AG04449 (cell line): ENCODE measurements at places on chromosomes 3 and 15.

DNA sequence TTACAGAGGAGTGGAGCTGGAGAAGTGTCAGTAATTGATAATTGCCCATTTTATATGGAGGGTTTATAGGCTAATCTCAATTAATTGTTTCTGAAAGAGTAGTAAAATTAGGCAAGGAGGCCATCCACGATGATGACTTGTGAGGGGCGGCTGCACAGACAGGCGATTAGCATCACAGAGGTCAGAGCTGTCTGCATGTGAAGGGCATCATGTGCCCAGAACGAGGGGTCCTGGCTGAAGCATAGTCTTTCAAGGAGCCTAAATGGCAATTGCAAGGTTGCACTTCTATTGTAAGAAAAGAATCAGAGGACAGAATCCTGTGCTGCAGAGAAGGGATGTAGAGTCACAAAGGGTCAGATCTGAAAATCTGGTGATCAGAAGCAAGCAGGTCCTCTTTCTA, 196.6 kb downstream of the EBLN2 start:
- DNase-seq = no peak

DNA sequence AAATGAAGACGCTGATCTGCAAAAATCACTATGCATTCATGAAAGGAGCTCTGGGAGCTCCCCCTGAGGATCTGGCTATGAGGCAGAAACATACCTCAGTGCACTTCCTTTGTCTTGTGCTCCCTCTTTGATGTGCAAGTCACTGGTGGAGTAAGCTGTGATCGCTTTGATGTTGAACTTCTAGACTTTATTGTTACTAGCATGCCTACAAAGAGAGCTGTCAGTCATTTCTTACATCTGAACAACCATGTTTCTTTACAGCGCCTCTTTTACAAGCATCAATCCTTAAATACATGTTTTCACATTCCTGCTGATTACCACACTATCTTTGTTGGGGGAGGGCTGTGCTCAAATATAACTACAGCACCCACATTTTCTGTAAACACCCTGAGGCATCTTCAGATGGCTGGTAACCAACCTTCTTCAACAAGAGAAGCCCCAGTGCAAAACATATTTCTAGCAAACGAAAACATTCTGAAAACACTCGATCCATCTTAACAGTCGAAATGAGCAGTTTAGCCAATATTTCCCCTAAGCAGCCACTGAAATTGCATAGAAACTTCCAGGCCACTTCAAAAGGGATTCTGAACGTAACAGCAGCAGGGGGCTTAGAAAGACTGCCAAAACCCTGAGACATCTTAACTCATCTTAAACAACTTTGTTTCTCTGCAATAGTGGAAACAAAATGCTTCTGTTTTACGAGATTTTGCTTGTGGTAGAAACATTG, 101.9 kb upstream of the ICE2 start:
- no peak for DNase-seq

DNA sequence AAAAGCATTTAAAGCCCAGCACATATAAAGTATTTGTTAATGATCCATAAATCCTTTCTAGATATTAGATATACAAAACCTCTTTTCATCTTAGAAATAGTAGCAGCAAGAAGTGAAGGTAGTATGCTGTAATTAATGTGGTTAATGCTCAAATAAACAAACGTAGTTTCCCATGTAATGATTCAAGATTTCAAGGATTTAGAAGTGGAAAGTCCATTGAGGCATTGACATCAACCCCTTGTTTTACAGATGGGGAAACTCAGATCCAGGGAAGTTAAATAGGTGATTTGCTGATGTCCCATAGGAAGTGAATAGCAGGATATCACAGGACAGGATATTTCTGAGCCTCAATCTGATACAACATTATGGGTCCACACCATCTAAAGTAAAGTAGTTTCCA, 47.2 kb downstream of the TSC22D2 start:
- no peak for DNase-seq

- no peak for DNase-seq
These were observed 114.5 kb downstream of the HERC1 start for GRCh38 chr15:63719281-63719680.

- DNase-seq = no peak
These were observed 211.7 kb downstream of the ABHD5 start for GRCh38 chr3:43902415-43902814.

DNA sequence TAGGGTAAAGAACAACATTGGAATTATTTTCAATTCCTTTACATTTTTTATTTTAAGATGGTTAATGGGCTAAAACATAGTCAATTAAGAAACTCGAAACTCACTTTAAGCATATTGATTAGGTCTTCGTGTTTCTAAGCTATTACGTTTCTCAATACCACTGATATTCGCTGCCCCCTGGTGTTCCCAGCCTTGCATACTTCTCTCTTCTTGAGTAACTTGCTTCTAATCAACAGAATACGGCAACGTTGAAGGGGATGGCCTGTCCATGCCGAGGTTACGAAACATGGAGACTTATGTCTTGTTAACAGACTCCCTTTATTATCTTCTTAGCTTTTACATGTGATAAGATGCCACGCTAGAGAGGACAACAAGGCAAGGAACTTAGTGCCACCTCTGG, 43.6 kb downstream of the ROBO1 start:
- no peak for DNase-seq

- no peak for DNase-seq
These were observed 66.5 kb downstream of the LRRFIP2 start for GRCh38 chr3:37107846-37108245.

DNA sequence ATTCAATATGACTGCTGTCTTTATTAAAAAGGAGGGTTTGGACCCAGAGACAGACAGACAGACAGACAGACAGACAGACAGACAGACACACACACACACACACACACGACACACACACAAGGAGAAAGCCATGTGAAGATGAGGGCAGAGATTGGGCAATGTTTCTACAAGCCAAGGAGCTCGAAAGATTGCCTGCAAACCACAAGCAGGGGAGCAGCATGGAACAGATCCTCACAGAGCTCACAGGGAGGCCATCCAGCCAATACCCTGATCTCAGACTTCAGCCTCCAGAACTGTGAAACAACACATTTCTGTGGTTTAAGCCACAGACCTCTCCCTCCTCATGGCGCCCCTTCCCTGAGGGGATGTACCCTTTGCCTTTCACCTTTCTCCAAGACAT, 35.8 kb upstream of the ABHD2 start:
- DNase-seq = peak; percentile 99

DNA sequence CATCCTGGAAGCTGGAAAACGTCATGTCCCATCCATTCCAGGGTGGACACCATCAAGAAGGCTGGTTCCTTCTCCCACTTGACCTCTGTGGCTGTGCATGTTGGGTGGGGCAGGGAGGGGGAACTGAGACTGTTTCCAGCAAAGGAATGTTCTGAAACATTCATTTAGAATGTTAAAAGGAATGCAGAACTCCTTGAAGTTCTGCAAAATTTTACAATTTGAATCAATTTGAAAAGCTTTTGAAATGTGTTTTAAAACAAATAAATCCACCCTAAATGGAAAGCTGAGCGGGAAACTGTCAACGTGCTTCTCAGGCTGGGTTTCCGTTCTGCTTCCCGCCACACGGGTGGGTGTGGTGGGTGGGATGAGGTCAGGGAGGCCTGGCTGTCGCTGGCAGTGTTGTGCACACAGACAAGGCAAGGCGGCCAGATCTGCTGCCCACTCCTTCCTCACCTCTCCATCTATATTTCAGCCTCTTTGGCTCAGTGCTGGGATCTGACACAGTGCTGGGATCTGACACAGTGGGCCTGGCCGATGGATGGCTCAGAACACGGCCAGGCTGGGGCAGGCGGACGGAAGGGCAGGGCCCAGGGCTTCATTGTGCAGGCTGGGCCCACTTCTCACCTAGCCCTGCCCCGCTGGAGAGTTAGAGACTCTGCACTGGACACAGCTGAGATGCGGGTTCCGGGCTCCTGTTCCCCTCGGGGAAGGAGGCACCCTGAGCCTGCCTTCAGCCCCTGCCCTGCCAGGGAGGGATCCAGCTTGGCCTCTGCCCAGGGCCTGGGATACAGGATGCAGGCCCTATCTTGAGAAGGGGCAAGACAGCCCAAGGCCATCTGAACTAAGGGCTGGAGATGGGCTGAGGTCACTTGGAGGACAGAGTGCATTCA, 110.4 kb downstream of the TMEM266 start:
- DNase-seq = no peak

- no peak for DNase-seq
These were observed 54.5 kb downstream of the CPN2 start for GRCh38 chr3:194296454-194297263.

GRCh38 chr15:76177491-76178040, 117.8 kb downstream of the TMEM266 start:
- no peak for DNase-seq

DNA sequence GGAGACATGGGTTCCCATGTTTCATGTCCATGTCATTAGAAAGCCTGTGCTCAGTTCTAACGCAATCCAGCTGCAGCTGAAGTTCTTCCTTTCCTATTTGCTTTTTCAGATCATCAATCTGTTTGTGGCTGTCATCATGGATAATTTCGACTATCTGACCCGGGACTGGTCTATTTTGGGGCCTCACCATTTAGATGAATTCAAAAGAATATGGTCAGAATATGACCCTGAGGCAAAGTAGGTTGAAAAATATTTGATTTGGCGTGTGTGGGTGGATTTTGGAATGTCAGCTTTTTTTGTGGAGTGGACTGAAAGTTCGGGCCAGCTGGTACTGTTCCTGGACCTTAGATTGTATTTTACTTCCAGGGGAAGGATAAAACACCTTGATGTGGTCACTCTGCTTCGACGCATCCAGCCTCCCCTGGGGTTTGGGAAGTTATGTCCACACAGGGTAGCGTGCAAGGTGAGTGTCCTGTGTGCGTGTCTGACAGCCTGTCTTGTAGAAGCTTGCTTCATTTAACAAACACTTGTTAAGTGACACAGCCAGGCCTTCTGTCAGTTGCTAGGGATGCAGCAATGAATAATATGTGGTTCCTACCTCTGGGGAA, 69.6 kb downstream of the CHDH start:
- no peak for DNase-seq

GRCh38 chr15:97984157-97984556, 23.7 kb downstream of the ARRDC4 start:
- DNase-seq = no peak

DNA sequence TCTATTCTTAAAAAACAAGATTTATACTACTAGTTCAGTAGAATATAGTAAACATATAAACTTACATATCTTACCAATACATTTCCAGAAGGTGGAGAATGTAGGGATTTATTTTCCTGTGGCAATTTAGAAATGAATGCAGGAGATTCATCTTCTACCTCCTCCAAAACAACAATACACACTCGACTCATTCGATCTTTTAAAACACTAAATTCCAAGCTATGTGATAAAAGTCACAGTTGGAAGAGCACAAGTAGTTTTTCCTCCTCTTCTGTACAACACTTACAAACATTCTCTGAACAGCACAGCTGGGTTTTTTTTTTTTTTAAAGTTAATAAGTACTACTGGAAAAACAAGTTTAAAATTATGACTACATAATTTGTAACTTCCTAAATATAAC, 1.4 kb downstream of the ANKRD28 start:
- no peak for DNase-seq

- no peak for DNase-seq
These were observed 929.7 kb upstream of the CFAP20DC start for GRCh38 chr3:59979542-59979941.

DNA sequence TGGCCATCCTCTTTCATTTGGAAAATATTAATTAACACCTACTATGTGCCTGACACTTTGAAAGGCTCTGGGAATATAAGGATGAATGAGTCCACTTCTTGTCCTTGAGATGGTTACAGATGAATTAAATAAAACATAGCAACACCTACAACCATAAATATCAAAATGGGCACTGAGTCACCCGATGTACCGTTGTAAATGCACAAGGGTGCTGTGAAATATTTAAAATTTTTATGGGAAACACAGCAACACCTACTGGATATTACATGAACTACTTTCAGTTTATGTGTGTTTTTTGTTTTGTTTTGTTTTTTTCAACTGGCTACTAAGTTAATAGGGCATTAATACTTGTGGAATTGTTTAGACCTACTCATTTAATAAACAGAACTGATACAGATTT, 239.0 kb upstream of the NAALADL2 start:
- no peak for DNase-seq

DNA sequence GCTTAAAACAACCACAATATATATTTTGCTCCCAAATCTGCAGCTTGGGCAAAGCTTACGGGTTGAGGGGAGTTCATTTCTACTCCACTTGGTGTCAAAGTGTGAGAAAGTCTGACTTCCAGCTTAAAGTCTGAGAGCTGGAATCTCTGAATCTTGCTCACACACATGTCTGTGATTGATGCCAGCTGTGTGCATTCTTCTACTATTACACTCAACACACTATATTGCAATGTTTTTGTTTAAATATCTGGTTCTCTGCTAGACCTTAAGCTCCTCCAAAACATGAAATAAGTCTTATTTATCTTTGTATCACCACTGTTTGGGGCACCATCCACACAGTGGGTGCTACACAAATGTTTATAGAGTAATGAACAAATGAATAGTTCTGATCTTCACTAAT, 36.7 kb upstream of the SECISBP2L start:
- DNase-seq = peak; percentile 79

DNA sequence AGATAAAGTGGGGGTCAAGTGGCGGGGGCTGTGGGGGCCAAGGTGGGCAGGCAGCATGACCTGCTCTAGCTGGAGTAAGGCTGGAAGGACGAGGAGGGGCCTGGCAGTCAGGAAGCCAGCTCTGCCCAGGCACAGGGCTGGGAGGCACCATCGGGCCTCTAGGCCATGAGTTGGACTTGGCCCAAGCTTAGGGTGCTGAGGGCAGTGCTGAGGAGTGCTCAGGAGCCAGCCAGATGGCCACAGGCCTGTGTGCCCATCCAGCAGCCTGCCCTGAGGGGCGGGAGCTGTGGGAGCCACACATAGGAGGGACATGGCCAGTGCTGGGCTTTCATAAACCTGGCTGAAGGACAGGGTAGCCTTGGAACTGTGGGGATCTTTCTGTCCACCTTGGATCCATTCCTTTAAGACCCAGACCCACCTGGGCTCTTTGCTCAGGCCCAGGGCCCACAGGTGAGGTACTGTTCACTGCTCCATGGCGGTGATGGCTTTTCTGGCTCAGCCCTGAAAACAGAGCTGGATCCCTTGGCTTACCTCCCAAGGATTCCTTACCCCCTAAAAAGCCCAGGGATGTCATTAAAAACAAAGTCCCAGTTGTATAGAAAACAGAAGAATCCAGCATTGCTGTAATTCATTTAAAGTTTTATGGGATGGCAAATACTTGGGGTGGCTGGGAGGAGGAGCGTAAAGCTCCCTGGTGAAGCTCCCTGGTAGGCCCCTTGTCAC, 137.0 kb downstream of the DNAJB8 start:
- no peak for DNase-seq

DNA sequence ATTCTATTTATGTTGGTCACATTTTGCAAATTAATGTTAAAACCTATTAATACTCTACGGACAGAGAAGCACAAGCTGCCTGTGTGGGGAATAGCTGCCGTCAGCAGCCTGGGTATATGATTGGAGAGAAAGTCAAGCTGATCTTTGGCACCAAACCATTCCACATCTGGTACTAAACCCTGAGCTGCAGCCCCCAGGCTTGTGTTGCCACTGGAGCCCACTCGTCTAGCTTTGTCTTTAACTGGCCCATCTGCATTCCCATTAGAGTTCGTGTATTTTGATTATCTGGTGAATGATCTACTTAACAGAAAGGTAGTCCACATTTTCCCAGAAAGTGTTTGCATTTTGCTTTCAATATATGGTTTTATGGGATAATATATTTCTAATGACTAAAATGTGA, 5.4 kb downstream of the NDUFB4 start:
- DNase-seq = no peak
